Bronchial smooth muscle cell (primary cell): ENCODE measurements at places on chromosomes 1 and 21. TPM values are rescaled to one million over a fixed set of nuclear protein-coding genes. Genes with fewer than 3 reads are reported as not detected.

SPRR4 gene
- total RNA-seq = not detected in 2 replicates

NECTIN4 gene
- under 0.01 and 0.34 TPM in 2 replicates for total RNA-seq

MEX3A gene
- total RNA-seq = 1.2 and 1.4 TPM in 2 replicates

HMGCS2 gene
- total RNA-seq = not detected in 2 replicates

TLR5 gene
- total RNA-seq = under 0.01 TPM in 1 of 2 replicates, not detected in the other

FCRL6 gene
- not detected in 2 replicates for total RNA-seq

NEXN gene
- total RNA-seq = 9.1 and 19.9 TPM in 2 replicates

VHLL gene
- 0.17 TPM in 1 of 2 replicates, not detected in the other for total RNA-seq

PYHIN1 gene
- total RNA-seq = not detected in 2 replicates

ENAH gene
- total RNA-seq = 97.4 and 127 TPM in 2 replicates

PTGS2 gene
- 2.2 and 4.1 TPM in 2 replicates for total RNA-seq
